Activated CD4-positive, alpha-beta T cell treated with anti-CD3 and anti-CD28 coated beads for 4 hours (primary cell): ENCODE measurements at places on chromosomes 16 and 17.

DNA sequence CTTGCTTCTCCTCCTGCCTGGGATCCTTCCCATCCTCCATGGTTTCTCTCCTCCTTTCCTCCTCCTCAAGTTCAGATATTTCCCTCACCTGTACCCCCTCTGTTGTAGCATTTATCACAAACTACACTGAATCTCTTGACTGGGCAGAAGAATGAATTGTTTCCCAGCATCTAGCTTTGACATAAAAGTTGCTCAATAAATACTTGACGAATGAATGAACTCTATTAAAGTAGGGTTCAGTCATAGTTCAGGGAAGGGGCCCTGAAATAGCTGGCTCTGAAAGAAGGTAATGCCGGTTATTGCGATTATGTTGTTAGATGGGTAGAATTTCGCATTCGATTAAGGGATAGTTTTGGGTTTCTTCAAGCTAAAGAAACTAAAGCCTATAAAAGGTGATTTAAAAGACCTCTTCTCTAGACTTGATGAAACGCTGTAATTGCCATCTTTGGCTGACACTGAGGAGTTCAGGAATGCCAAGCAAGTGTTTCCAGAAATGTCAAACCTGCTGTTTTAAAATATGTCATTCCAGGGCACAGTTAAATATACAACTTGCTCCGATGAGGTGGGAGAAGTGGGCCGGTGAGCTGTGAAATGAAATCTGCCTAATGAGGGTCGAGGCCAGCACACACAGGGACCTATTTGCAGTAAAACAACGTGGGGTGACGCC, 1.0 kb upstream of the CPD start:
- no peak for DNase-seq

DNA sequence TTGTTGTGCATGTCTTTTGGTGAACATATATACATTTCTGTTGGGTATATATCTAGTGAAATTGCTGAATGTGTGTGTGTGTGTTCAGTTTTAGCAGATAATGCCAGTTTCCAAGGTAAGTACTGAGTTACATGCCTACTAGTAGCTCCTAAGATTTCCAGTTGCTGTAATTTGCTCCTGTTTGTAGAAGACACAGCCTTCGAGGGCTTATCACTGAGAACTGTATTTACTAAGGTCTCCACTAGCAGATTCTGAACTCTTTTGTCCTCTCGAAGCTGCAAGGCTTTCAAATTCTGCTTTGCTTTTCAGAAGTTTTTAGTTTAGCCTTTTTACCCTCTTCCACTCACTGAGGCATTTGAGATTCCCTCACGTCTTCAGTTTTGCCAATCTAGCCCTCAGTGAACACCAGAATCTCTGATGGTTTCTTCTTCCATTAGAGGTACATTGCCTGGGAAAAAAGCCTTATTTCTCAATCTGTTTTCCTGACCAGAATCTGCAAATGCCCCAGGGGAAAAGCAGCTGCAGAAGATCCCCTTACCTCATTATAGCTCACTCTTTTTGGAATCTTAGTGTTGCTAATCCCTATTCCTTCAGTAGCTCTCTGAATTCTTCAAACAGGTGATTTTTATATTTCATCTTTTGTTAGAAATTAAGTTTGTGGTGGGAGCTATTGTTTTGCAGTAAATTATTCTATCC, 52.9 kb downstream of the NF1 start:
- no peak for DNase-seq

- DNase-seq = no peak
Observed at GRCh38 chr16:72481419-72481818, 309.5 kb upstream of the PMFBP1 start.

- DNase-seq = no peak
Observed at GRCh38 chr16:11649276-11649675, 19.0 kb upstream of the SNN start.

DNA sequence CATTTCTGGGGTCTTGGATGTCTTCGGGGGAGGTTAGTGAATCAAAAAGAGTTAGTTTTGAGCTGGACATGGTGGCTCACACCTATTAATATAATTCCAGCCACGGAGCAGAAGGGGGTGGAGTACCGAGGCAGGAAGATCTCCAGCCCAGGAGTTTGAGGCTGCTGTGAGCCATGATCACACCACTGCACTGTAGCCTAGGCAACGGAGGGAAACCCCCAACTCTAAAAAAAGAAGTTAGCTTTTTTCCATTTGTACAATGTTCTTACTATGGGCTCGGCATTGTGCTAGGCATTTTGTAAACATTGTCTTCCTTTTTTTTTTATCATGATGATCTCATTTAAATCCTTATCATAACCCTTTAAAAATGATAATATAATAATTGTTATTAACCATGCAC, 8.3 kb upstream of the SNF8 start:
- DNase-seq = no peak

DNA sequence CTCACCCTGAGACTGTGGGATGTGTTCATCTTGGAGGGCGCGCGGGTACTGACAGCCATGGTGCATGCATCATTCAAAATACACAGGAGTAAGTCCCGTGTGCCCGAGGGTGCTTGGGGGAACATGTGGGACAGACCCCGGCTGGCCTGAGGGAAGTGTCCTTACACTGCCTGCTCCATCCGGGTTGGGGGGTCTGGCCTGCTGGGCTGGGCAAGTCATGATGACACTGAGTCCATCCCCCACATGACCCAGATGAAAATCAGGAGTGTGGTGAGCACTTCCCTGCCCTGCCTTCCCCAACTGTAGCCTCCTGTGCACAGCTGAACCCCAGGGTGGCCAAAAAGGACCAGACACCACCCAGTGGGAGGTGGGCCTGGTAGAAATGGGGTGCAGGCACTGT, 10.8 kb downstream of the TBC1D26 start:
- DNase-seq = no peak

DNA sequence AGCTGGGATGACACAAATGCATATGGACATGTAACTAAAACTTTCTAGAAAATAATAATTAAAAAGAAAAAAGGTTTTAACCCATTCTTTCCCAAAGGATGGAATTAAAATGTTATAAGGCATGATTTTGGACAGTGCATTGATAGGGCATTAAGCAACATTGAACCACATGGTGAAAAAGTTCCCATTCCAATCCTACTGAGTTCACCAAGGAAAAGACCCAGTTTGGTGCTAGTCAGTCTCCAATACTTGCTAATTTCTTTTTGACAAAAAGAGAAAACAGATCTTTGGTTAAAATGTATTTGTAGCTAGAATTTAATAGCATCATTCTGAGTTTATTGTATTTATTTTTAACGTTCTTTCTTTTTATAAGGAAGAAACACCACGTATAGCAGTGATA, 28.1 kb downstream of the EMP2 start:
- no peak for DNase-seq

- DNase-seq = no peak
Observed at GRCh38 chr16:57988929-57989328, 11.5 kb downstream of the ZNF319 start.

DNA sequence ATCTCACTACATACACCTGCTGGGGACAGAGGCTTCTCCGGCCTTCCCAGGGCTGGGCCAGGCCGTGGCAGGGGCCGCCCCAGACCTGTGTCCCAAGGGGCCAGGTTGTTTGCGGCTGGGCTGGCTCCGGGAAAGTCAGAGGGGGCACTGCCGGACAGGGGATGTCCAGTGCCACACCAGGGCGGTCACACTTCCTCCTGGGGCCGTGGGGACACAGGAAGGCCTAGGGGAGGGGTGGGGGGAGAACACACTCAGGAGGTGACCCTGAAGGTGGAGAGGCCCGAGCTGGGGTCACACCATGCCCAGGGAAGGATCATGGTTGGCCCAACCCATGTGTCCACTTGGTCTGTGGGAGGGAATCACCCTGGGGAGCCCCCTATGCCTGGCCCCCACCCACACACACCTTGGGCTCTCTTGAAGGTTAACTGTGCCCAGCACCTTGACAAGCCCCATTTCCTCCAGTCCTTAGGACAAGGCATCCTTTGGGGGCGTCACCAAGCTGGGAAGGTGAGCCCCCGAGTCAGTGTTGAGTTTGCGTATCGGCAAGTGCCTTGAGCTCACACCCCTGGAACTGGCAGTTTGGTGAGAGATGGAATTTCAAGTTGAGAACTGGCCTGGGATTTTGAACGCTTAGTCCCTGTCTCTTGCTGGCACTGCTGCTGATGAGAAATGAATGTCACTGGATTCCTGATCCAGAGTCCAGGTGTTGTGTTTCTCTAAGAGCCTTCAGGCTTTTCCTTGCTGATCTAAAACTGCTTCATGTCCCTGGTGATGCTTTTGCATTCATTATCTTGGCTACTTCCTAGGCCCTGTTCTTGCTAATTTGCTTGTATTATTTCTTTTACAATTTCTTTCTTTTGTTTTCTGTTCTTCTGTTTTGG, 7.7 kb upstream of the ACTG1 start:
- no peak for DNase-seq
